Stimulated activated CD4-positive, alpha-beta T cell treated with anti-CD3 and anti-CD28 coated beads, Interleukin-1b, Interleukin-23, amount 100 ng/mL, for 48 hours (primary cell): ENCODE measurements at places on chromosomes 13 and 19.

GRCh38 chr13:105474983-105475610 lies 1060.4 kb downstream of the EFNB2 start:
- DNase-seq = no peak

DNA sequence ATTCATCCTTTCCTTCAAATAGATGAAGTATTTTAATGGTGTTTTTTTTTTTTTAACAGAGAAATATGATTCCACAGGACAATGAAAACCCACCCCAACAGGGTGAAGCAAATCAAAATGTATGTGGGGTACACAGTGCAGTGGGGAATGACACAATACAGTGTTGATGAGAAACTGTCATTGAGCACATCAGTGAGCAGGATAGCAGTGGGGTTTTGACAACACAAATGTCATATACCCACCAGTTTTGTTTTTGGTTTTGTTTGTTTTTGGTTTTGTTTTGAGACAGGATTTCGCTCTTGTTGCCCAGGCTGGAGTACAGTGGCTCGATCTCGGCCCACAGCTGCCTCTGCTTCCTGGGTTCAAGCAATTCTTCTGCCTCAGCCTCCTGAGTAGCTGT lies 29.2 kb downstream of the ZNF844 start:
- DNase-seq = no peak

DNA sequence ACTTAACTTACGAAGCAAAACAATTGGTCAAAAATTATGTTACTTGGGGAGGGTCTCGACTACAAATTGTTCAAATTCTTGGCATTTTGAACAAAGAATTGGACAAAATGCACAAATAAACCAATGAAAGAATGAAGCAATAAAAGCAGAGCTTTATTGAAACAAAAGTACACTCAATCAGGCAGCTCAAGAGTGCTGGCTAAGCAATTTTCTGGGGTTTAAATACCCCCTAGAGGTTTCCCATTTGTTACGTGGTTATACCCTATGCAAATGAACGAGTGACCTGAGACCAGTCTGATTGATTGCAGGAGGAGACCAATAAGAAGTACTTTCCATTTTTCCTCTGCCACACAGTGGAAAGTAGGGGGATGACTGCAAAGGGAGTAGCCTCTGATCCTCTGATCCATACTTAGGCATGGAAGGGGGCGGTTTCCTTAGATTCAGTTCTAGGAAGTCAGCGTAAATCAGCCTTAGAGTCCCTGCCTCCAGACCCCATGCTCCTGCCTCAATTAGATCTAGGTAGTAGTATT lies 228.6 kb downstream of the EFNB2 start:
- DNase-seq = no peak

DNA sequence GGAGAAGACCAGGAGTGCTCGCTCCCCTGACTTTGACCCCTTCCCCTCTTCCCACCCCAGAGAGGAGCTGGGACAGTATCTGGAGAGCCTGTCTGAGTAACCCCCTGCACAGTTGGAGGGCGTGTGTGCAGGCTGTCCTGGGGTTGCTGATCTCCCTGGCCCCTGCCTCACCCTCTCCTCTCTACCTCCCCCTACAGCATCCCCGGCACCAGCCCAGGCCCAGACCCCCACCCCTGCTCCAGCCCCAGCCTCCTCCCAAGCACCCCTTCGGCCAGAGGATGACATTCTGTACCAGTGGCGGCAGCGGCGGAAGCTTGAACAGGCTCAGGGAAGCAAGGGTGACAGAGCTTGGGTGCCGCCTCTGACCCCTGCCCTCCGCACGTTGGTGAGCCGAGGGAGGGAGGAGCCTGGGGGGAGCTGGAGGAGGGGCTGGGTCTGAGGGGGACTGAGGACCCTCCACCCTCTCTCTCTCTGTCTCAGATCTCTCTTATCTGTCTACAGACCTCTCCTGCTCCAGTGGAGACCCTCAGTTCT lies 8.7 kb downstream of the PROSER3 start:
- no peak for DNase-seq

DNA sequence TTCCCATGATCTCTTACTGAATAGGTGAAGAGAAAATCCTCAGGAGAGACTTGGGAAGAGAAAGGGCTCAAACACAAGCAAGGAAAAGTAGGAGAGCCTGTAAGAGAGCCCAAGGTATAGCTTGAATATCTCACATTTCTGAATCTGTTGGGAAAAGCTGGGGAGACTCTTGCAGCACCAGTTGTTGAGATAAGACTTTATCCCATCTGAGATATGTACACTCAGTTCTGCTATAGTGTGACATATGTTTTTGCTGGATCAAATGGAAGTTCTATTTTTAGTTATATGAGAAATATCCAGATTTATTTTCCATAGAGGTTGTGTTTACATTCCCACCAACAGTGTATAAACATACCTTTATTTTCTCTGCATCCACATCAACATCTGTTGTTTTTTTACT lies 246.1 kb downstream of the NDFIP2 start:
- DNase-seq = no peak

- no peak for DNase-seq
Measured at GRCh38 chr19:33902802-33903488, 106.3 kb downstream of the KCTD15 start.

- DNase-seq = peak; percentile 28
Measured at GRCh38 chr19:37654629-37655300, 500 bp downstream of the ZFP30 start.

DNA sequence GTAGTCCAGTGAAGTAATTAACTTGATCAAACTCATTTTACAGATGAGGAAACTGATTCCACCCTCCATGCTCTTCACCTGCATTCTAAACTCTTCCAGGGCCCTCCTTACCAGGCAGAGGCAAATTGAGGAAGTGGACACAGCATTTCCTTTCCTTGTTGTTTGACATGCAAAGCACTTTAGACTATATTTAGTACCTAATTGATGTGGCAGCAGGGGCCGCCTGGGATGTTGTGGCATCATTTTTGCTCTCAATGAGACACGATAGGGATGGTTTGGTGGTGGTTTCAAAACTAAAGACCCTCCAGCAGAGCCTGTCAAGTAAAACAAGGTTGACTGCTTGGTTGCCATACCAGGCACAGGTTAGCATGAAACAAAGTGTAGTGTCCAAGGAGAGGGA lies 7.9 kb downstream of the SIPA1L3 start:
- no peak for DNase-seq
